ENCODE measurements at places on chromosomes 16 and 17.

DNA sequence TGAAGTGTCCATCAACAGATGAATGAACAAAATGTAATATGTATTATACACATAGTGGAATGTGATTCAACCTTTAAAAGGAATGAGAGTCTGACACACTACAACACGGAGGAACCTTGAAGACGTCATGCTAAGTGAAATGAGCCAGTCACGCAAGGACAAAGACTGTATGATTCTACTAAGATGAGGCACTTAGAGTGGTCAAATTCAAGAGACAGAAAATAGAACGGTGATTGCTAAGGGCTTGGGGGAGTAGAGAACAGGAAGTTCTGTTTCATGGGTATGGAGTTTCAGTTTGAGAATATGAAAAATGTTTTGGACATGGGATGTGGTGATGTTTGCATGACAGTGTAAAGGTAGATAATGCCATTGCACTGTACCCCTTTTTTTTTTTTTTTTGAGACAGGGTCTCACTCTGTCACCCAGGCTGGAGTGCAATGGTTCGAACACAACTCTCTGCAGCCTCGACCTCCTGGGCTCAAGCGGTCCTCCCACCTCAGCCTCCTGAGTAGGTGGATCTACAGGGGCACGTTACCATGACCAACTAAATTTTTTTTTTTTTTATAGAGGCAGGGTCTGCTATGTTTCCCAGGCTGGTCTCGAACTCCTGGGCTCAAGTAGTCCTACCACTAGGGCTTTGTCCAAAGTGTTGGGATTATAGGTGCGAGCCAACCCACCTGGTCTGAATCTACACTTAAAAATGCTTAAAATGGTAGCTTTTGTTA, 2.9 kb upstream of the CCDC102A start:
- DNase-seq: no peak

DNA sequence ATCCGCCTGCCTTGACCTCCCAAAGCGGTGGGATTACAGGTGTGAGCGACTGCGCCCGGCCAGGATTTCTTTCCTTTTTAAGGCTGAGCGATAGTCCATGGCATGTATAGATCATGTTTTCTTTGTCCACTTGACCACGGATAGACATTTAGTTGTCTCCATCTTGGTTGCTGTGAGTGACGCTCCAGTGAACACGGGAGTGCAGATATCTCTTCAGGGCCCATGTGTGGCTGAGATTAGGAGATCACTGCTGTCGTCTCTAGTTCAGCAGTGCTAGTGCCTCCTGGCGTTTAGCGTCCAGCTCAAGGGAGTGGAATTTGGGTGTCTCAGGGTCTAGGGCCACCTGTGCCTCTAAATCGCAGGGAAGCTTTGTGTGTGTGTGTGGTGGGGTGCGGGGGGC, 41.5 kb downstream of the ABCC1 start:
- DNase-seq: no peak

DNA sequence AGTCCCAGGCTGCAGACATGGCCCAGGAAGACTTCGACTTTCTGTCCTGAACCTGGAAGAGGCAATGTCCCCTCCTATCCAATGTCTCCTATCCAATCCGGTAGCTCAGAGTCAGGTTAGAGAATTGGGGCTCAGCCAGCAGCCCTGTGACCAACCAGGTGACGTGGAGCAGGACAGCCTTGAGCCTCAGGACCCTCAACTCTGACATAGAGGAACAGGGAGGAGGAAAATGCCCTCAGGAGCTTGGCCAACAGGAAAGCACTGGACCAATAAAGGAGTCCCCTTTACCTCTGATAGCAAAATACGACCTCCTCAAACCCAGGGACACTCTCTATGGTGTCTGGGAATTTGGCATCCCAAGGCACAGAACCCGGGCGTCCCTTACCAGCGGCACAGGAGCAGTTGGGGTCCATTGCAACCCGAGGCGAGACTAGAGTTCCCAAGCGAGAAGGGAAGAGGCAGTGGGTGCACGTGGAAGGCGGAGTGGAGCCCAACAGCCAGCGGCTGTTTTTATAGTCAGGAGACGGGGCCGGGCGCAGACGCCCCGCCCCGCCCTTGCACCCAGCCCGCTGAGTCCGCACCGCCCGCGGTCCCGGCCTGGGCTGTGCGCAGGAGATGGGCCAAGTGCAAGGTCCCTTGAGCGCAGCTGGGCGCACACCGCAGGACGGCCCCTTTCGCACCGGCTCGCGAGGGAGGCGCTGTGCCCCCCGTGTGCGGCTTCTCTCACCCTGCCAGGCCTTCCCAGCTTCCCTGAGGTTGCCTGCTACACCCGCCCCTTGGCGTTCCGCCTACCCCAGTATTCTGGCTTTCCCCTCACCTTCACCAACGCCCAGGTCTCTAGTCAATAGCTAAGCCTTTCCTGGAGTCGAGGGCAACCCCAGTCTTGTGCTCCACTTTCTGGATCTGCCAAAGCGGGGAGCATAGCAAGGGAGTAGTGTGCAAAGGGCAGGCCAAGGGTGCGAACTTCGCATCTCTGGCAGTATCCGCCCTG, at the start of gene MT1G:
Gene MT1G (minus strand): TSS at position 485 of the 991 bp plus-strand sequence. CDS start 72 bp downstream, at position 413.
- DNase-seq: no peak

DNA sequence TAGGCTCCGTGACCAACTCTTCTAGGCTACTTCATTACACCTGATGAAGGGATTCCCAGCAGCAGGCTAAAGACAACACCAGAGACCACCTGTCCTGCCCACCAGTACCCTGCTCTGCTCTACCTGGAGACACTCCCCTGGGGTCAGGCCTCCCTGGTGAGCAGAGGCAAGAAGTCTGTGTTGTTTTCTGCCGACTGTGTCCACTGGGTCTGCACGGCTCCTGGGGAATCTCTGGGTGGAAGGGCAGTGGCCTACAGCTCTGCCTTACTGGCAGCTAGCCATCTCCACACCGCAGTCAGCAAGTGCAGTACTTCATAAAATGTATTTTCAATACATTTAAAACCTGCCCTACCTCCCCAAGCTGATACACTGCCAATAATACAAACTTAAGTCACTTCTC, 6.8 kb downstream of the RSL1D1 start:
- no peak for DNase-seq

- DNase-seq: no peak
Observed at GRCh38 chr16:54940279-54940604, 9.6 kb downstream of the IRX5 start.

- no peak for DNase-seq
Observed at GRCh38 chr17:40130352-40131042, 8.7 kb downstream of the MSL1 start.

DNA sequence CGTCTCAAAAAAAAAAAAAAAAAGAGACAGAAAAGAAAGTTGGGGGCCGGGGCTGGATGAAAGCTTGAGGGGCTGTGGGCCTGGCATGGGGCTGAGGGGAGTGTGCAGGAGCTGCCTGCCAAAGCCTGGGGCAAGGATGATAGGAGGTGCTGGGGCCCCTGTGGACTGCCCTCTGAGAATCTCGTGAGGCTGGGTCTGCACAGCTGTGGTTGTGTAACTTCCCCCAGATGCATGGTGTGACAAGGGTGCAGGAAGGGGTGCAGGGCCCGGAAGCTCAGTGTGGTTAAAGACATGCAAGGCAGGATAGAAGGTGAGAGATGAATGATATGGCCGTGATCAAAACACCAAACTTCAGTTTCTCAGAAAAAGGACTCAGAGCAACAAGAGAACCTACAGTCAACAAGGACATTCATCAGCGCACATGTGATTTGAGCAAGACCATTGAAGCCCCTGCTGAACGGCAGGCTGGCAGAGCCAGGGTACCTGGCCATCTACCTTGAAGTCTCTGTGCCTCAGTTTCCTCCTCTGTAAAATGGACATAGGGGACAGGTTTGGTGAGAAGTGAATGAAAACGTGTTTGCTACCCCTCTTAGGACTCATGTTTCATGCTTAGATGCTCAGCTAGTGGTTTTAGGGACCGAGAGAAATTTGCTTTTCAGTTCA, 9.6 kb downstream of the IL32 start:
- peak; percentile 66 for DNase-seq

- DNase-seq: no peak
Observed at GRCh38 chr16:88992351-88993165, 15.6 kb upstream of the CBFA2T3 start.

DNA sequence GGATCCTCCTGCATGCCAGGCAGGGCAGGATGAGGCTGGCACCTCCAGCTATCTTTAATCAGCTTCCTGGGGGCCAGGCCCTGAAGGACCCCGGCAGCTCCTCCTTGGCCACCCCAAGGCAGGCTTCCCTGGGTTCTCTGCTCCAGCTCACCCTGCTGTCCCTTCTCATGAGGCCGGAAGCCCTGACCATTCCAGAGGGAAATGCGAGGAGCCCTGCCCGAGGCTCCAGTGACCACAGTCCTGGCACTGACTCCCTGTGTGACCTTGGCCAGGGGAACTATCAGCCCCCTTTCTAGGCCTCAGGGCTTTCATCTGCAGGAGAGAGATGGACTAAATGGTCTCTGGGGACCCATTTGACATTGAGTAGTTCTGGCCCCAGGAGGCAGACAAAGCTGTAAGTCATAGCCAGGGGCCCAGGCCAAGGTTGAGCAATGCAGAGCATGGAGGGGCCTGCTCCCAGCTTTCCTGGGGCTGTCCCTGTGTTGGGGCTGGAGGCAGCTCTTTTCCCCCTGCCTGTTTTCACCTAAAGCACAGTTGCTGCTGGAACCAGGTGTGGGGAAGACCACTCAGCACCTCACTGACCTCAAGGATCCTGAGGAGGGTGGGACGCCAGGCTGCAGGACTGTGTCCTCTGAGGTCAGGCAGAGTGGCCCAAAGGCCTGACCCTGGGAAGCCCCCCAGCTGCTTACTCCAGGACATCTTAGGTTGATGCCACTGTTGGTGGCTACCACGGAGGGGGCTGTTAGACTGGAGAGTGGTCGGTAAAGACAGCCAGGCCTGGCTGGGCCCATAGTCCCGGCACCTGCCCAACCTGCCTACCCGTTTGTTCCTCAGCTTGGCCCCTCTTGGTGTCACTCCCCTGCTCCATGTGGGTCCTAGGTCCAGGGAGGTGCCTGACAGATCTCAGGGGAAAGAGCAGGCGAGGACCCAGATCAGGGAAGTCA, 8.1 kb downstream of the KCNH6 start:
- DNase-seq: no peak

GRCh38 chr17:49966767-49967166, 2.2 kb upstream of the DLX4 start:
- DNase-seq: no peak

DNA sequence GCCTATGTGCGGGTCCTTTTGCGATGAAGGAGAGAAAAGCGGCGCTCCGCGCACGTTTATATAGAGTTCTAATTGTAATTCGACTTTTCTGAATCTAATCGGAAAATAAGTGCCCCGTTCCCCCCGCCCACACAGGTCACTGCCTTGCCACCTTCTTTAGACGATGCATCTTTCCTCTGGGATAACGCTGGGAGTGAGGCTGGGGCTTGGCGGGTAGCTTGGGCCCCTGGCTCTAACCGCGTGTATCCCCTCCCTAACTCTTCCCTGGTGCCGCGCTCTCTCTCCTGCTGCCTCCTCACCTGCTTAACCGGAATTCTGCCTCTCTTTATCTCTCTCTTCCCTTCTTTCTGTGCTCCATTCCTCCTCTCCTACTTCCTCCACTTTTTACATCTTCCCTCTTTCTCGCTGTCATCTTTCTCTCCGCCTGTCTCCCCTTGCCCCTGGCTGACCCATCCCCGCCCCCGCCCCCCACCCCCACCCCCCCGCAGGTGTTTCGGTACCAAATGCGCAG, 2.6 kb downstream of the LHX1 start:
- no peak for DNase-seq

- DNase-seq: no peak
Observed at GRCh38 chr16:52837251-52837650, 215.4 kb downstream of the CHD9NB start.

DNA sequence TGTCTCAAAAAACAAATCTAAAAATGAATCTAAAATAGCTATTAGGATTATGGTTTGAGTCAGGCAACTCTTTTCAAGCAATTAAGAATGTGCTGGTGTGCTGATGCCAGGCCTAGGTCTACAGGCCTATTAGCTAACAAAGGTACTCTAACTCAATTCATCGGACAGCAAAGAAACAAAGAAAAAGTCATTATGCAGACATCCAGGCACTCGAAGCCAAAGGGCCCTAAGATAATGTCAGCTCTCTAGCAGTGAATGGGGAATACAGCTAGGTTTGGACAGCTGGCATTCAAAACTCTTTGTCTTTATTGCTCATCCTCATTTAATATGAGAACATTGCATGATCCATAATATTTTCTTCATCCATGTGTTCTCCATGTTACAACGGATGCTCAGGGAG, 108.5 kb downstream of the TMEM114 start:
- DNase-seq: no peak

- no peak for DNase-seq
Observed at GRCh38 chr16:50776037-50776436, 34.2 kb downstream of the CYLD start.

DNA sequence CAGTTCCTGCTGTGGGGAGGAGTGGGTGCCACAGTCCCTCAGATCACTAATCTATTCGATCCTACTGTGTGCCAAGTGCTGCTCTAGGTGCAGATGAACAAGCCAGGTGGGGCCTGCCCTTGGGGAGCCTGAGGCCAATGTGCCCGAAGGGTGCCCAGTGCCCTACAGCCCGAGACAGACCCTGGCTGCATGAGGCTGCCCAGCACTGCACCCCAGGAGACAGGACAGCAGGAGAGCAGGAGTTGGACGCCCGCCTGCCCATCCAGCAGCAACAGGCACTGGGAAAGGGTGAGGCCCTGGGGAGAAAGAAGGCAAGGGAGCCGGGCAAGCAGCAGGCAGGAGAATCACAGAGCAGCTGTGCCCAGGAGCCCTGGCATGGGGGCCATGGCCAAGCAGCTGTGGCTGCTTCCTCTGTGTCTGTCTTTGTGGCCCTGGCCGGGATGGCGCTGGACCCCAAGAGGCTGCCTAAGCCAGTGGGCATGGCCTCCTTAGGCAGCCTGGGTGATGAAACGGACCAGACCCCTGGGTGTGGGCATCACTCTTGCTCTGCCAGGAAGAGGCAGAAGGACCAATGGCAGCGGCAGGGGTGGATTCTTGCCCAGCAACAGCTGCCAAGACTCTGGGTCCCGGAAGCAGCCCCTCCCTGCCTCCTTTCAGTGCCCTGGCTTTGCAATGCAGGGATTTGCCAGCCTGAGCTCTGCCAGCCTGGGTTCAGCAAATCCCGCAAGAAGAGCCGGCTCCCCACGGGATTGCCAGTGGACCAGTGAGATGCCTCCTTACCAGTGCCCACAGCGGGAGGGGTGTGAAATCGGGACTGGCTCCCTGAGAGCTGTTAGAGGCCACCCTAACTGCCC, 179.6 kb upstream of the TNRC6C start:
- DNase-seq: no peak

DNA sequence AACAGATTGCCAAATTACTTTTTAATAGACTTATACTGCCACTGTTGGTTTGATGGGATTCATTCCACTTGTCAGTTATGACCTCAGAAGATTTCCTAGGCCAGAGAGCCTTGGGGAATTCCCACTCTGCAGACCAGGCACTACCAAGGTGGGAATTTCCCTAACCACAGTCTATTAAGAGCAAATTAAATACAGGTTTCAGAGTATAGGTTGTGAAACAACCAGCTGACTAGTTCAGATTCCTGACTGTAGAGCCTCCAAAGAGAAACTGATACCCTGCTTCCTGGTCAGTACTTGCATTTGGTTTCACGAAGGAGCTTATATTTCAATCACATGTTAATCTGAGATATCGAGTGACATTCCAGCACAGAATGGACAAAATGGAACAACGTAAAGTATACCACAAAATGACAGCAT, 186.5 kb downstream of the STX8 start:
- DNase-seq: no peak
